Right renal pelvis (tissue), 4 donors: ENCODE measurements at places on chromosomes 16 and 17.

DNA sequence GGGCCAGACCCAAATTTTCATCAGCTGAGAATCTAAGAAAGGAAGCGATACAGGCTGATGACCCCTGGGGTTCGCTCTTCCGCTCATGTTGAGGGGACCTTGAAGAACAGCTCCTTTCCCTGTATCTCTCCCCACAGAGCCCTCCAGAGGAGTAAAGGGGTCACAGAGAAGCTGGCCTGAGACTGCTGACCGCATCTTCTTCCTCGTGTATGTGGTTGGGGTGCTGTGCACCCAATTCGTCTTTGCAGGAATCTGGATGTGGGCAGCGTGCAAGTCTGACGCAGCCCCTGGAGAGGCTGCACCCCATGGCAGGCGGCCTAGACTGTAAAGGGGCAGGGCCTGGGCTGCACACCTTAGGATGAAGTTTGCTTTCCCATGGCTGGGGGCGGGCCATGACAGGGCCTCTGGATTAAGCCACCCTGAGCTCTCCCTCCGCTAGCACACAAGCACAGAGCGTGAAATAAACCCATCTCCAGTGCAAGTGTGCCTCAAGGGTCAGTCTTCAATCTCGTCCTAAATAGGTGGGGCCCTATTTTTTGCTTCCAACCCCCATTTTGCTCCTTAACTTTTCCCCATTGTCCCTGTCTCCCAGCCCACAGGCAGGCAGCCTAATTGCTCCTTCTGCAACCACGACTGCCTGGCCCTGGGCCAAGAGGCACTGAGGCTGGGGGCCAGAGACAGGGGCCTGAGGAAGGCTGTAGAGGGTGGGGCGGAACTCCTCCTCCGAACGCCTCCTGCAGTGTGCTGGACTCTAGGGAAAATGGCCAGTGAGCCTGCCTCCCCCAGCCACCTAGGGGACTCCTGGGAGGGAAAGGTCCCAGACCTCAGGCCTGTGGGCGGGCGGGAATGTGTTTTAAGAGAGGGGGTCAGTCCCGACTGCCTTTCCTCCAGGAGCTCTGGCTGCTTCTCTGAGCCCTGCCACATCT, 3.6 kb downstream of the ZACN start:
- no peak for DNase-seq

DNA sequence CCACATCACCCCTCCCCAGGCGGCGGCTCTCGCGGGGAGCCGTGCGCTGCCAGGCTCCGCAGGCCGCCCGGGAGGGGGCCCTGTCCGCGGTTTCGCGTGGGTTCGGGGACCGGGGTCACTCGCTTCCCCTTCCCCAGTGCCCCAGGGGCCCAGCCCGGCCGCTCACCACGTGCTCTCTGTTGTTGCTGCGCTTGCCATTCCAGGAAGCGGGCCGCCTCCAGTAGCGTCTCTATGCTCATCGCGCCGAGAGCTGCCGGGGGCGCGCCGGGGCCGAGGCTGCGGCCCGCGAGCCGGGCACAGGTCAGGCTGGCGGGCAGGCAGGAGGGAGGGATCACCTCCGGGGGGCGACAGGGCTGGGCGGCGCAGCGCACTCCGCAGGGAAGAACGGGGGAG, 390 bp downstream of the MNT start:
- DNase-seq: no peak

- no peak for DNase-seq
Observed at GRCh38 chr16:17211797-17212196, 259.0 kb downstream of the XYLT1 start.

GRCh38 chr16:68898026-68898425, 54.7 kb downstream of the TANGO6 start:
- no peak for DNase-seq

DNA sequence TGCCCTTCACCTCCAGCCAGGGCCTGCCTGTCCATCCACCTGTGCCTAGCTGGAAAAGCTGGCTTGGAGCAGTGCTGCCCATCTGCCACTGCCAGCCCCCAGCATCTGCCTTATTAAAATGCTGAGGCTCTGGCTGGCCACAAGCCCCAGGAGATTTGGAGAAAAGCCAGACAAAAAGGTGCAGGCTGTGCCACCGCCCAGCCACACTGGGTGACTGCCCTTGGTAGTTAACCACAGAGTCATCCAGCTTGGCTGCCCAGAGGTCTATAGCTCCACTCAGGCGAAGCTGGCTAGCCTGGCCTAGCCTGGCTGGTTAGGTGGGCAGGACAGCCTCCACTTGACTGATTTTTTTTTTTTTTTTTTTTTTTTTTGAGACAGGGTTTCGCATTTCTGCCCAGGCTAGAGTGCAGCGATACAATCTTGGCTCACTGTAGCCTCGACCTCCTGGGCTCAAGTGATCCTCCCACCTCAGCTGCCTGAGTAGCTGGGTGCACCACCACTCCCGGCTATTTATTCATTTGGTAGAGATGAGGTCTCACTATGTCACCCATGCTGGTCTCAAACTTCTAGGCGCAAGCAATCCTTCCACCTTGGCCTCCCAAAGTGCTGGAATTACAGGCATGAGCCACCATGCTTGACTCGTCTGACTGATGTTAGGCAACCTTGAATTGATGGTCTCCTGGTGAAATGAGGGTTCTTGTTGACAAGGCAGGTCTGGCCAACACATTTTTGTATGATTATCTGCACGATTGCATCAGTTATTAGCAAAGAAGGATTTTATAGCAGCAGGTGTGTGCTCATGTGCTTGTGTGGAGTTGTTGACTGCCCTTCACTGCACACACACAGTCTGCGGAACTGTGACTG, 103.8 kb downstream of the RAB11FIP4 start:
- no peak for DNase-seq

GRCh38 chr16:84618581-84619460, 943 bp upstream of the COTL1 start:
- DNase-seq: no peak

GRCh38 chr17:56291226-56291805, 138.0 kb downstream of the ANKFN1 start:
- DNase-seq: no peak

- DNase-seq: no peak
Observed at GRCh38 chr17:13920413-13920812, 148.9 kb upstream of the COX10 start.
